ENCODE measurements at places on chromosomes 13 and 19. TPM values are rescaled to one million over a fixed set of nuclear protein-coding genes. Genes with fewer than 3 reads are reported as not detected.

The OR7D2 gene
- not detected for total RNA-seq

The ZNF667 gene
- 7.8 TPM for total RNA-seq

The XRCC1 gene
- total RNA-seq, result 10.9 TPM

The NLRP4 gene
- total RNA-seq, result not detected

The TUBB4A gene
- total RNA-seq, result not detected

The NECTIN2 gene
- total RNA-seq, result 85.9 TPM

The METTL21C gene
- not detected for total RNA-seq

The SPACA4 gene
- total RNA-seq, result not detected

The IRS2 gene
- total RNA-seq, result 3.3 TPM

The VSIG10L gene
- total RNA-seq, result 1.2 TPM

The PSPC1 gene
- total RNA-seq, result 37.0 TPM

The LENG1 gene
- total RNA-seq, result 3.5 TPM

The NAPSA gene
- 0.36 TPM for total RNA-seq

The SKA3 gene
- 0.83 TPM for total RNA-seq

The ASPDH gene
- not detected for total RNA-seq

The PALM3 gene
- total RNA-seq, result 0.46 TPM

The SCAMP4 gene
- 66.8 TPM for total RNA-seq

The INSL3 gene
- not detected for total RNA-seq

The ZNF729 gene
- total RNA-seq, result not detected

The MBD3L3 gene
- total RNA-seq, result not detected

The FCHO1 gene
- total RNA-seq, result 0.65 TPM

The ABHD13 gene
- 5.9 TPM for total RNA-seq

The EID2 gene
- total RNA-seq, result 8.4 TPM

The DIAPH3 gene
- 4.7 TPM for total RNA-seq

The ATP8A2 gene
- 0.03 TPM for total RNA-seq

The MICOS13 gene
- total RNA-seq, result 33.7 TPM

The C1QTNF9 gene
- not detected for total RNA-seq

The ZNF540 gene
- total RNA-seq, result 0.72 TPM

The PRR36 gene
- total RNA-seq, result not detected

The DHX34 gene
- total RNA-seq, result 8.4 TPM

The MYBPC2 gene
- not detected for total RNA-seq

The DMKN gene
- total RNA-seq, result 3.6 TPM

The CBARP gene
- 7.7 TPM for total RNA-seq

The ZNF784 gene
- 5.1 TPM for total RNA-seq

The CARM1 gene
- total RNA-seq, result 34.7 TPM

The ZNF443 gene
- 2.0 TPM for total RNA-seq

The KASH5 gene
- total RNA-seq, result not detected

The STAP2 gene
- 2.2 TPM for total RNA-seq

The MCEMP1 gene
- not detected for total RNA-seq

The GAPDHS gene
- total RNA-seq, result not detected

The UHRF1 gene
- total RNA-seq, result 23.0 TPM

The SHISA2 gene
- not detected for total RNA-seq

Data from smooth muscle cell of the pulmonary artery (primary cell).